ENCODE measurements at places on chromosomes 1 and 21. TPM values are rescaled to one million over a fixed set of nuclear protein-coding genes. Genes with fewer than 3 reads are reported as not detected.

DNA sequence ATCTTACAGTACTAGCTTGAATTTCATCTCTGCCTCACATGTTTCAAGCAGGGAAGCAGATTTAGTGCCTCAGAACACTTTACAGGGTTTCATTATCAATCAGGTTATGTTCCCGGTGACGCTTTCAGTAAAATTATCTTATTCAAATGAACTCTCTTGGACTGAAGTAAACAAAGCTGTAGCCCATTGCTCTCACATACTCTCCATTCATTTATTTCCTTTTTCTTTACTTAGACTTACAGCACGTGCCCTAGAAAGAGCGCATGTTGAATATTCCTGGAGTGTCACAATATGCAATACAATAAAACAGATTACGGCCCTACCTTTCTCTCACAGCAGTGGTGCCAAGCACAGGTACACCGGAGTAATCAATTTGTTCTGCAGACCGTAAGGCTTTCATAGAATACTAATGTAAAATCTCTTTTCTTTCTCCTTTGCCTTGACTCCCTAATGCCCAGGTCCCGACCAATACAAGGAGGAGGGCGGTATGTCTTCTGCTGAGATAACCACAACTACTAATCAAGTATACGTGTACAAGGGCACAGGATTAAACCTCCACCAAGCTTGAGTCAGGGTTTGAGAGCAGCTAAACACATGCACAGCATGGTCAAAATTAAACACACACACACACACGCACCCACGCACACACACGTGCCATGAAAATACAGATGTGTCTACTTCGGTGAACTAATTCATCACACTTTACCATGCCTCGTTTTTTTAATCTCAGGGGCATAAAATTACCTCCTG, 62.8 kb downstream of the NRIP1 start:
- no peak for DNase-seq

- no peak for DNase-seq
These were observed 15.4 kb upstream of the EPS15 start for GRCh38 chr1:51534447-51534846.

GRCh38 chr1:6101826-6102531, 56.3 kb downstream of the KCNAB2 start:
- no peak for DNase-seq

- DNase-seq = no peak
These were observed 1512.2 kb downstream of the KCNT2 start for GRCh38 chr1:195096051-195096521.

GRCh38 chr1:189609167-189609566, 868.5 kb downstream of the BRINP3 start:
- no peak for DNase-seq

DNA sequence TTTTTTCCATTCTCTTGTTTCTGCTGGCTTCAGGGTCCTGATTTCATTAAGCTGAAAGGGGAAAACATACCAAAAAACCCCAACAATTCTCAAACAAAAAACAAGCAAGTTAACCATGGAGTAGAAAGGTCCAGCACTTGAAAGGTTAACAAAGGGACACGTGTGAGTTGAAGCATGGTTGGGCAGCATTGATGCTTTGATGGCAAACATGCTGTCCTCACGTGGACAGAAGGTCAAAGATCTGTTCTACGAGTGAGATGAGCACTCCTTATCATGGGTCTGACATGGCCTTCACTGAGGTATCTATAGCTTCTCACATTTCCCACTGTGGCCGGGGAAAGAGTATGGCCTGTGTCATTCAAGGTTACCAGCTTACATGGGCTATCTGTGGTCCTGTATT, 394.9 kb downstream of the HHAT start:
- DNase-seq = no peak

DNA sequence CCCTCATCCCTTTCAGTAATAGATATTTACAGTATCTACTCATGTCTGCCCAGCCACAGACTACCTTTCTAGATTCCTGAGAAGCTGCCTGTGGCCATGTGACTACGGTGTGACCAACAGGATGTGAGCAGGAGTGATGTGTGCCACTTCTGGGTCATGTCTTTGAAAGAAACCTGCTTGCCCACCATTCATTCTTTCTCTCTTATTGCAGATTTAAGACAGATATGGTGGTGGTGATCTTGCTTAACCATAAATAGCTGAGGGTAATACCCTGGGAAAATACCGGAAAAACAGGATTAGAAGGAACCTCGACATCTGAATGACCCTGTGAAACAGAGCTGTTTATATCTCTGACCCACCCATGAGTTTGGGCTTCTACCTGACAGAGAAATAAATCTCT, 41.6 kb upstream of the GUCA2A start:
- no peak for DNase-seq

DNA sequence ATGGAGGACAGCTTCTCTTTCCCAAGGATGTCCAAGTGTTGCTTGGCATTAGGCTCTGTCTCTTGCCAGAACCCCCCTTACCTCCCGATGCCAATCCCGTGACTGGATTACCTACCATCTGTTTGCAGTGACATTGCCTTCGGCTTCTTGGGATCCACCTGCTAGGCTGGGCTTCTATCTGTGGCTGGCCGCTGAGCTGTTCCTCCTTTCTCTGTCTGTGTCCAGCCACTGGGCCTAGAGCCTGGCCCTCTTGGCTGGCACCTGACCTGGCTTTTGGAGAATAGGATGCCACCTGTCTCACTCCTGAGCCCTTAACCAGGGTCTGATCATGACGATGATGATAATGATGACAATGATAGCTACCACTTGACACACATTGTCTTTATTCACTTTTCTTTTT, 41.6 kb upstream of the STUM start:
- DNase-seq = no peak

- DNase-seq = no peak
These were observed 11.9 kb upstream of the SMAP2 start for GRCh38 chr1:40361637-40362036.

DNA sequence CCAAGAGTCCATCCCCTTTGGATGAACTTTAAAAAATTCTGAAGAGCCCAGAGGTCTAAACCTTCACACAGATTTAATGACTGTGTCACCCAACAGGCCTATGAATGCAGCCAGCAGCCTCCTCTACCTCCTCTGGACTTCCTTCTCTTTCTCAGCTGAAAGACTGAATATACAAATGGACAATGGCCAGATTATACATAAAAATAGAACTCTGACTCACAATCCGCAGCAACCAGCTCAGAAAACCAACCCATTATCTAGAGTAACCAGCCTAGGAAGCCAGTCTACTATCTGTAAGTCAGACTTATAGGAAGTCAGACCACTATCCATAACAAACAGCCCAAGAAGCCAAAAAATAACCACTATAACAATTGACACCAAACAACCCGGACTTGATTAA, 224.5 kb downstream of the ASTN1 start:
- DNase-seq = no peak

GRCh38 chr21:41170859-41171609, 3.1 kb downstream of the BACE2 start:
- no peak for DNase-seq

GRCh38 chr1:91683598-91683951, 182.9 kb downstream of the CDC7 start:
- no peak for DNase-seq

KRTAP19-3 gene
- not detected for total RNA-seq

MIA3 gene
- 57.5 TPM for total RNA-seq

TFF3 gene
- total RNA-seq = not detected

All from neural crest cell (in vitro differentiated cells).